ENCODE measurements at places on chromosomes 5 and 9. TPM values are rescaled to one million over a fixed set of nuclear protein-coding genes. Genes with fewer than 3 reads are reported as not detected.
A peak's percentile ranks its signal among the peaks of the same experiment; 100 is the strongest.

GRCh38 chr9:92242260-92243136 is 51.0 kb downstream of the IARS1 start:
- H3K4me1 ChIP-seq: no peaks in the 10 kb centered on the region
- DNase-seq: peak; percentile 69
- no peak overlapping the region for H3K27ac ChIP-seq
- H3K27me3 ChIP-seq: no peaks in the 10 kb centered on the region
- peaks cover 97% of the 10 kb centered on the region for H3K36me3 ChIP-seq

SLC46A2 gene
- total RNA-seq: not detected

- no peak overlapping the region for H3K27ac ChIP-seq
- DNase-seq: no peak
- no peaks in the 10 kb centered on the region for H3K27me3 ChIP-seq
- peaks cover 69% of the 10 kb centered on the region for H3K36me3 ChIP-seq
These were observed 7.2 kb downstream of the HMGCS1 start for GRCh38 chr5:43305948-43306565.

DNA sequence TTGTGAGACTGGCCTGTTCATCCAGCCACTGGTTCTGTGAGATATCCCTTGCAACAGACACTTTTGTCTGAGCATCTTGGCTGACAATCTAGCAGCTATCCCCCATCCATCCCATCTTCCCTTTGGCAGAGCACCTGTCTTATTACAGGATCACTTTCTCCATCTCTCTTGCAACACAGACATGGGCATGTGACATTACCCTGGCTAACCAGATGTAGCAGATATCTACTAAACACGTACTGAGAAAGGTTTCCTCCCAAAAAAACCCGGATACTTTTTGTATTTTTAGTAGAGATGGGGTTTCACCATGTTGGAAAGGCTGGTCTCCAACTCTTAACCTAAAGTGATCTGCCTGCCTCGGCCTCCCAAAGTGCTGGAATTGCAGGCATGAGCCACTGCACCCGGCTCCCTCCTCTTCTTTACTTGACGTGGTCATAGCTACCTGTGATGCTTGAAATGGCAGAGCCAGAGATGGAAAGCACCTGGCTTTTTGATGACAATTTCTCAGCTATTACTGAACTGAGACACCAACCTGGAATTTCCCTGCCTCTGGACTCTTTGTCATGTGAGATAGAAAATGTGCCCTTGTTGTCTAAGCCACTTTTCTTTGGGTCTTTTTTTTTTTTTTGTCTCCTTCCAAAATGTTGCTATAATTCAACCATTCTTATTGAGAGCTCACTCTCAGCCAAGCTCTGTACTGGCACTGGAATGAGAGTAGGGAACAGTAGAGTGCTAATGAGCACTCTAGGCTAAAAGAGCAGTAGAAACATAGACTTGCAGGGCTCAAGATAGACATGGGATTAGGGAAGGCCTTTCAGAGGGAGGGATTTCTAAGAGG is 32.6 kb downstream of the FNBP1 start:
- no peaks in the 10 kb centered on the region for H3K36me3 ChIP-seq
- H3K4me1 ChIP-seq: no peaks in the 10 kb centered on the region
- DNase-seq: no peak
- no peak overlapping the region for H3K27ac ChIP-seq
- H3K27me3 ChIP-seq: no peaks in the 10 kb centered on the region

DNA sequence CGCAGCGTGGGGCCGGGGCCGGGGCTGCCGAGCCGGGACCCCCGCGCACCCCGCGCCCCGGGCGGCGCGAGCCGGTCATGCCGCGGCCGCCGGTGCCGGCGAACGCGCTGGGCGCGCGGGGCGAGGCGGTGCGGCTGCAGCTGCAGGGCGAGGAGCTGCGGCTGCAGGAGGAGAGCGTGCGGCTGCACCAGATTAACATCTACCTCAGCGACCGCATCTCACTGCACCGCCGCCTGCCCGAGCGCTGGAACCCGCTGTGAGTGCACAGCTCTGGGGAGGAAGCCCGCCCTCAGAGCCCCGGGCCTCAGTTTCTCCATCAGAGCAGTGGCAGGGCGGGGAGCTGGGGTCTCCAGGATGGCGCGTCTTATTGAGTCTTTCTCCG is 335 bp downstream of the GALNT12 start:
- no peaks in the 10 kb centered on the region for H3K36me3 ChIP-seq
- H3K27ac ChIP-seq: no peak overlapping the region
- H3K27me3 ChIP-seq: peaks cover 22% of the 10 kb centered on the region
- peak; percentile 70 for DNase-seq
- H3K4me1 ChIP-seq: peaks cover 29% of the 10 kb centered on the region

AQP3 gene
- 3.1 TPM for total RNA-seq

SPINK7 gene
- total RNA-seq: not detected

ZNF169 gene
- total RNA-seq: 7.8 TPM

DNA sequence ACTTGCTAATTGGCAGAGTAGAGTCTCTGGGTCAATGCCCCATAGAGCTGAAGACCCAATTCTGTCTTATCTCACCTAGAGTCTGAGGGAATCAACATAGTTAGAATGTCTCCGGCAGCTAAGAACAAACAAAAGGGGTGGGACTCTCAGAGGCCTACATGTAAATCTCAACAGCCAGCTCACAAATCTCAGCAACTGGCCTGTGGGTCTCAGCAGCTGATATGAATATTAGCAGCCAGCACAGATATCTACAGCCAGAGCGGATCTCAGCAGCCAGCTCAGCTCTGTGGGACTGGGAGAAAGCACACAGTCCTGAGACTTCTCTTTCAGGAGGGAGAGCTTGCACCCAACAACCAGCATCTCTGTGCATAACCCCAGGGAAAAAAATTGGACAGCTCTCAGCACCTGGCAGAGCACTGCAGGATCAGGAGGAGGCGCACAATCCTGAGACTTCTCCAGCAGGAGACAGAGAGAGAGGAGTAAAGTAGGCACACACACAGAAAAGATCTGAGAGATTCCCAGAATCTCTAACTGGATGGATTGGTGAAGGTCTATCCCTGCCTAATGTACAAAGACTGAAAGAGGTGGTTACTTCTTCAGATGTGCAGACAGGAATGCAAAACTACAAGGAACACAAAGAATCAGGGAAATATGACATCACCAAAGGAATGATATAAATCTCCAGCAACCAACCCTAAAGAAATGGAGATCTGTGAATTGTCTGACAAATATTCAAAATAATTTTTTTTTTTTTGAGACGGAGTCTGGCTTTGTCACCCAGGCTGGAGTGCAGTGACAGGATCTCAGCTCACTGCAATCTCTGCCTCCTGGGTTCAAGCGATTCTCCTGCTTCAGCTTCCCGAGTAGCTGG is 29.2 kb downstream of the KLF4 start:
- H3K4me3 ChIP-seq: peak overlapping the region; percentile 66
- H3K27me3 ChIP-seq: peaks cover 45% of the 10 kb centered on the region
- DNase-seq: peak; percentile 81

- H3K4me3 ChIP-seq: no peak overlapping the region
- H3K4me1 ChIP-seq: no peaks in the 10 kb centered on the region
- no peaks in the 10 kb centered on the region for H3K27me3 ChIP-seq
- no peaks in the 10 kb centered on the region for H3K36me3 ChIP-seq
- no peak for DNase-seq
These were observed 316.5 kb downstream of the DIRAS2 start for GRCh38 chr9:90325913-90326653.

DNA sequence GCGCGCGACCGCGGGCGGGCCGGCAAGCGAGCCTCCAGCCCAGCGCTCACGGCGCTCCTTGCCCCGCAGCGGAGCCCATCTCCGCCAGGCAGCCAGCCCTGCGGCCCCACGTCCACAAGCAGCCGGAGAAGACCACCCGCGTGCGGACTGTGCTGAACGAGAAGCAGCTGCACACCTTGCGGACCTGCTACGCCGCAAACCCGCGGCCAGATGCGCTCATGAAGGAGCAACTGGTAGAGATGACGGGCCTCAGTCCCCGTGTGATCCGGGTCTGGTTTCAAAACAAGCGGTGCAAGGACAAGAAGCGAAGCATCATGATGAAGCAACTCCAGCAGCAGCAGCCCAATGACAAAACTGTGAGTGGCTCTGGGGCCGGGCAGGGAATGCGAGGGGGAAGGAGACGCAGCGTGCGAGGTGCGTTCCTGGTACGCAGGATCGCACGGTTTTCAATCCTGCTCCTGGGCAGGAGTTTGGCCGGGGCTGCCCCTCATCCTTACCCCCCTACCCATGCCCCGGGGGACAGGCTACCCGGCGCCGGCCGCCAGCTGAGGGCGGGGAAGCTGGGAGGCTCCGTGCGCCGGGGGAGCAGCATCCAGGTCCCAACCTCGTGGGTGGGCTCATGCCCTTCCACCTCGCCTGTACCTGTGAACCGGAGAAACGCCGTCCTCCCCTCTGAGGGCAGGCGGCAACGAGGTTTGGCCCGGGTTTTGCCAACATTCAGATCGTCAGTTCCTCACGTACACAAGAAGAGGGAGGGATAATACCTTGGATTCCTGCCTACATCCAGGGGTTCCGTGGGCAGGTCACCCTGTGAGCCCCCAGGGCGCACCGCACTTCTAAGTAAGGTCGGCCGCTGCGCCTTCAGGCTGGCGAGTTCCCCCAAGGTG is 6.6 kb downstream of the ISL1 start:
- H3K36me3 ChIP-seq: no peaks in the 10 kb centered on the region
- no peak overlapping the region for H3K27ac ChIP-seq
- peaks cover 97% of the 10 kb centered on the region for H3K27me3 ChIP-seq
- peak; percentile 85 for DNase-seq
- peaks cover 23% of the 10 kb centered on the region for H3K4me1 ChIP-seq

TDRD7 gene
- 26.5 TPM for total RNA-seq

DRD1 gene
- total RNA-seq: 0.59 TPM

DNA sequence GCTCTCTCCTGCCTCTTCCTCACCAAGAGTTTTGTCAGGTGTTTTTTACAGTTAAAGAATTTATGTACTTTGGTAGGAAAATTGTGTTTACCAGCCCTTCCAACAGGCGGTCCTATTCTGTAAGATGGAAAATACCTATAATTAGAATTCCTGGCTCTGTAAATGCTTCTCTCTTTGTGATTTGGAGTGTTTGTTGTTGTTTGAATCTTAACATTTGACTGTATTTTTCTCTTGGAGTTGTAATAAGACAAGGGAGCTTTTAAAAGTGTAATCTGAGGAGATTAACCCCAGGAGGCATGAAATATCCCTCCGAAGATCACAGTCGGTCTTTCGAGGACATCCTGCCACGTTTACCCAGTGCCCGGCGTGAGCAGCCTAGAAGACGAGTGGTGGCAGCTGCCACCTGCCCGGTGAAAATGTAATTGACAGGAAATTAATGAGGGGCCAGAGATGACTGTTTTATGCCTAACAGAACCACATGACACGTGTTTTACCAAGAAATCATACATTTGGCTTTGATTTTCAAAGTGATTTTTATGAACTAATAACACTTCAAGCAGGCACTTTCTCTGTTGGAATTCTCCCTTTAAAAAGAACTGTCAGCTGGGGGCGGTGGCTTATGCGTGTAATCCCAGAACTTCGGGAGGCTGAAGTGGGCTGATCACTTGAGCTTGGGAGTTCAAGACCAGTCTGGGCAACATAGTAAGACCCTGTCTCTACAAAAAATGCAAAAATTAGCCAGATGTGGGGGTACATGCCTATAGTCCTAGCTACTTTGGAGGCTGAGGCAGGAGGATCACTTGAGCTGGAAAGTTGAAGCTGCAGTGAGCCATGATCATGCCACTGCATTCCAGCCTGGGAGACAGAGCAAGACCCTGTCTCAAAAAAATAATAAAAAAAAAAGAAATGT is 20.0 kb downstream of the ANKRD33B start:
- H3K27me3 ChIP-seq: no peaks in the 10 kb centered on the region
- no peaks in the 10 kb centered on the region for H3K36me3 ChIP-seq
- no peak for DNase-seq
- no peak overlapping the region for H3K4me3 ChIP-seq
- H3K27ac ChIP-seq: no peak overlapping the region
- no peaks in the 10 kb centered on the region for H3K4me1 ChIP-seq

DNA sequence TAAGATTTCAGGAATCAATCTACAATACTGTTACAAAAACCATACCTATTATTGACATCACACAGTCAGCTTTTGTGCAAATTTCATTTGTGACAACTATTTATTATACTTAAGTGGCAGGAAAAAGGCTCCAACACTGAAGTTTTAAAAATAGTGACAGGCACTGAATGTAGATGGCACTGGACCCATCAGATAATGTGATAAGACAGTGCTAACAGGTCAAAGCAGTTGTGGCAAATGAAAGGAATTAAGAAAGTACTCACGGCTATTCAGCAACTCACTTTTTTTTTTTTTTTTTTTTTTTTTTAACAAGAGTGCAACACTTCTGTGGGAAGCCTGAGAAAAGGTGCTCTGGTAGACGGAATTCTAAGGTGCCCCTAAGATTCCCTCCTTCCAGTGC is 115.0 kb upstream of the MEF2C start:
- DNase-seq: no peak
- H3K4me1 ChIP-seq: no peaks in the 10 kb centered on the region

DNA sequence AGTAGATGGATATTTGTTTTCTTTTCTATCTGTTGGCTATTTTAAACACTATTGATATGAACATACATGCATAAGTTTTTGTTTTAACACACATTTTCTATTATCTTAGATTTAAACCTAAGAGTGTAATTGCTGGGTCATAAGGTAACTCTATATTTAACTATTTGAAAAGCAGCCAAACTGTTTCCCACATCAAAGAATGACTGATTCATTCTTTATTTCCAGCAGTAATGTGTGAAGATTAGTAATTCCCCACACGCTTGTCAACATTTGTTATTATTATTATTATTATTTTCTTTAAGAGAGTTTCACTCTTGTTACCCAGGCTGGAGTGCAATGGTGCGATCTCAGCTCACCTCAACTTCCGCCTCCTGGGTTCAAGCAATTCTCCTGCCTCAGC is 1495.8 kb downstream of the EFNA5 start:
- no peak overlapping the region for H3K27ac ChIP-seq
- H3K4me3 ChIP-seq: no peak overlapping the region
- no peaks in the 10 kb centered on the region for H3K4me1 ChIP-seq
- no peak for DNase-seq
- H3K27me3 ChIP-seq: no peaks in the 10 kb centered on the region

- no peaks in the 10 kb centered on the region for H3K27me3 ChIP-seq
- DNase-seq: no peak
- no peak overlapping the region for H3K4me3 ChIP-seq
These were observed 24.6 kb downstream of the B4GALT1 start for GRCh38 chr9:33142535-33142934.

DNA sequence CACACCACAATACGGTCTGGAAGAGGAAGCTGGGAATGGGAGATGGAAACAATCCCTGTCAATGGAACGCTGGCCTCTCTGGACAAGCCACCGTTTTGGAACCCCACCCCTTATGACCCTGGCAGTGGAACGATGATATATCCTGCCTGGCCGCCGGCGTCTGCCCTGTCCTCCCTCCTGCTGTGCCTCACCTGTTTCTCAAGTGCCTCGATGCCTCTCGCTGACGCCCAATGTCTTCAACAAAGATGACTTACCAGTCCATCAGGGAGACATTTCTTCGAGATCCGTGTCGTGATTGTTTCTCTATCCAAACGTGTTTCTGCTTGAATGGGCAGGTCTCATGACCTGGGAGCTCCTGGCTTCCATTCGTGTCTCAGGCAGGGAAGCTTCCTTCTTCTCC is 476.5 kb downstream of the SPATA31A7 start:
- no peak for DNase-seq
- no peaks in the 10 kb centered on the region for H3K4me1 ChIP-seq
- no peaks in the 10 kb centered on the region for H3K27me3 ChIP-seq
- no peaks in the 10 kb centered on the region for H3K36me3 ChIP-seq
- H3K27ac ChIP-seq: no peak overlapping the region
- no peak overlapping the region for H3K4me3 ChIP-seq
